GM13976 (cell line): ENCODE measurements at places on chromosomes 13 and 19.

- no peak for DNase-seq
Measured at GRCh38 chr19:50516964-50517703, 3.4 kb upstream of the ASPDH start.

GRCh38 chr19:12055784-12056183 lies 3.0 kb upstream of the ZNF878 start:
- DNase-seq, result no peak

DNA sequence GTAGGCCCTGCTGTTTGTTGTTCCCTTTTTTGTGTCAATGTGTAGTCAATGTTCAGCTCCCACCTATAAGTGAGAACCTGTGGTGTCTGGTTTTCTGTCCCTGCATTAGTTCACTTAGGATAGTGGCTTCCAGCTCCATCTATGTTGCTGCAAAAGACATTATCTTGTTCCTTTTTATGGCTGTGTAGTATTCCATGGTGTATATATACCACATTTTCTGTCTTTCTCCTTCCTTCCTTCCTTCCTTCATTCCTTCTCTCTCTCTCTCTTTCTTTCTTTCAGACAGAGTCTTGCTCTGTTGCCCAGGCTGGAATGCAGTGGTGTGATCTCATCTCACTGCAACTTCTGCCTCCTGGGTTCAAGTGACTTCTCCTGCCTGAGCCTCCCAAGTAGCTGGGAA lies 21.0 kb downstream of the CYP2A6 start:
- DNase-seq, result no peak

- no peak for DNase-seq
Measured at GRCh38 chr13:74153316-74153715, 19.1 kb upstream of the KLF12 start.

GRCh38 chr13:78228211-78228610 lies 309.6 kb upstream of the EDNRB start:
- DNase-seq, result no peak

DNA sequence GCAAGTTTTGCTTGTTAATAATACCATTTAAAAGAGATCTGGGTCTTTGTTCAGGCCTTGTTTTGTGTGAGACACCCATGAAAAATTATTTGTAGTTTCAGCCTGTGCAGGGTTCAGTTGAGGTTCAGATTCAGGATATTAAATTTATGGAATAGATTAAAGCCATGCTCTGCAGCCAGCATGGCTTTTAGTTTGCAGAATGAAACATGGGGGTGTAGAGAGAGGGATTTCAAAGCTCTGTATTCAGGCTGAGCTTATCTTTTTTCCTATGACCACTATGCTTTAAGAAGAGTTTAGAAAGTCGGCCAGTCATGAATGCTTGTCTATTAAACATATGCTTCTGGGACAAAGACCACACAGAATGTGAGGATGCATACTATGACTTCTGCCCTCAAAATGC lies 73.6 kb downstream of the DCLK1 start:
- DNase-seq, result no peak

- no peak for DNase-seq
Measured at GRCh38 chr13:74571811-74572210, 437.6 kb upstream of the KLF12 start.

GRCh38 chr13:100721885-100722512 lies 47.4 kb upstream of the TMTC4 start:
- peak; percentile 61 for DNase-seq

DNA sequence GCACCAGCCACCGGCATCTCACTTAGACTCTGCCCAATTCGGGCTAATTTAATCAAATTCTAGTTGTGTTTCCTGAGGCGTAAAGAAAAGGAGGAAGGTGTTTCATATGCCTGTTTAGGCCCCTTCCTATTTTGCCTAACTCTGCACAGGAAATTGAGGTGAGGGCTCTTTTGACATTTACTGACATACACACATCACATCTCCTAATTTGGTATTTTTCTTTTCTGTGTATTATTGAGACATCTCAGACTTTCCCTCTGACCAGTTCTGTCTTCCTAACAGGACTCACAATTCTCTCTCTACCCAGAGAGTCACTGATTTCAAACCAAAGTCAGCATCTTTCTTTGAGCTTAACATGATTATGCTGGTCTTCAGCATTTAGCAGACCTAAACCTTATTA lies 7.9 kb downstream of the CEACAM3 start:
- DNase-seq, result no peak

GRCh38 chr19:23318143-23318542 lies 67.9 kb upstream of the ZNF724 start:
- no peak for DNase-seq

GRCh38 chr19:54041969-54042606 lies 21.6 kb downstream of the VSTM1 start:
- DNase-seq, result no peak

GRCh38 chr13:27353166-27353583 lies 71.2 kb upstream of the GTF3A start:
- DNase-seq, result peak; percentile 91

DNA sequence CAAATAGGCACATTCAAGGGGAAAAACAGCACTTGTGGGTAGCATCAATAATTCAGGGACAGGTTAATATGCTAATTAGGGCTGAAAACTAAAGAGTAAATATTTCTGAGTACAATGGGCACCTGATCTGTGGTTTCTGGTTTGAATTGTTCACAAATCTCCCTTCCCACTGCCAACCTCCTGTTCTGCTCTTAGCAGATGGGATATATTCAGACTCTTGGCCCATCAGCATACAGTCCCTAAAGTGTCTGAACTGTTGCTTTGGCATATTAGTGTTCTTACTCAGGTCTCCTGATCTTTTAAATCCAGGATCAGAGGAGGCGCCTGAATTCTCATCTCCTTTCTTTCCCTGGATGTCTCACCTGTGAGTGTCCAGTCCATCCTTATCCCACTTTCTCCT lies 8.2 kb upstream of the LRCH1 start:
- no peak for DNase-seq

GRCh38 chr13:46559272-46559805 lies 6.4 kb downstream of the LRCH1 start:
- DNase-seq, result no peak

DNA sequence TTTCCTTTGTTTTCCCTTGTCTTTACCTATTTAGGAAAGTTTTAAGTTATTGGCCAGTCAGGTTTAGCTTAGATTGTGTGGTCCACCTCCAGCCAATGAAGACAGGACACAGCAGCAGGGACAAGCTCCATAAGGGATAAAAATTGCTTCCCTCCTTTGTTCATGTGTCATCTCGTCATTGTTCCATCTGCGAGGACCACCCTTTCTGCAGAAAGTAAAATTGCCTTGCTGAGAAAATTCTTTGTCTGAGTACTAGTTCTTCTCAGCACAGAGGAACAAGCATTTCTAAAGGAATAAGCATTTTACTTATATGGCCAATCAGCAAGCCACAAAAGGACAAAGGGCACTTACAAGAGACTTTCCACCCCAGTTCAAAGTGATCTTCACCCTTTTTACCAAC lies 11.4 kb downstream of the ZNF560 start:
- DNase-seq, result no peak

GRCh38 chr19:41299755-41300089 lies 10.2 kb upstream of the CCDC97 start:
- no peak for DNase-seq

DNA sequence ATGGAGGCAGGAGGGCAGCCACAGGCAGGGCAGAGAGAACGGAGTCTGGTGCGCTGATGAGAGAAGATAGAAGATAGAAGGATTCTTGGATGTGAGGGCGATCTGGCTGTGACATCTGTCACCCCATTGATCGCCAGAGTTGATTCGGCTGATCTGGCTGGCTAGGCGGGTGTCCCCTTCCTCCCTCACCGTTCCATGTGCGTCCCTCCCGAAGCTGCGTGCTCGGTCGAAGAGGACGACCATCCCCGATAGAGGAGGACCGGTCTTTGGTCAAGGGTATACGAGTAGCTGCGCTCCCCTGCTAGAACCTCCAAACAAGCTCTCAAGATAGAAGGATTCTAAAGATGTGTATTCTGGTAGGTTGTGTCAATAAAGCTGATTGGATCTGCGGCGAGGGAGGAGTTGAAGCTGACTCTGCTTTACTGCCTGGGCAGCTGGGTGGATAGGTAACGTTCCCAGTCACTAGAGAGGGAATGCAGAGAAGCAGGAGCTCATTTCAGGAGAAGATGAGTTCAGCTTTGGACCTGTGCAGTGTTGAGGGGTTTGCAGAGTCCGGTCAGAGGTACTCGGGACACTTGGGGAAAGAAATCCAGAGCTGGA lies 5.1 kb downstream of the UBAC2 start:
- no peak for DNase-seq

DNA sequence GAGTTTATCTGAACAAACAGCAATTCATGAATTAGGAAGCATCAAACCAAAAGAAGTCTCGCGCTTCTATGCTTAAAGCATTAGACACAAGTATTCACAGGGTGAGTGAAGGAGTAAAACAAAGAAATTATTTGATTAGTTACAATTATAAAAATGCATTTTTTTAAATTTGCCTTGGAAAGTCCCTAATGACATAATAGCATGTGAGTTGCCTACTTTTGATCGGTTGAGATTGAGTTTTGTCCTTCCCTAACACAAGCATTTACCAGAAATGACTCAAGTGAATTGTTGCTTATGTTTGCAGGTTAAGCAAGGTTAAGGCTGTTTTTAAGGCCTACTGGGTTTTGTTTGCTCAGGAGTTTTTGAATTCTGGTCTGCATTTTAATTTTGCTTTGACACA lies 389 bp upstream of the ZNF649 start:
- DNase-seq, result peak; percentile 9

DNA sequence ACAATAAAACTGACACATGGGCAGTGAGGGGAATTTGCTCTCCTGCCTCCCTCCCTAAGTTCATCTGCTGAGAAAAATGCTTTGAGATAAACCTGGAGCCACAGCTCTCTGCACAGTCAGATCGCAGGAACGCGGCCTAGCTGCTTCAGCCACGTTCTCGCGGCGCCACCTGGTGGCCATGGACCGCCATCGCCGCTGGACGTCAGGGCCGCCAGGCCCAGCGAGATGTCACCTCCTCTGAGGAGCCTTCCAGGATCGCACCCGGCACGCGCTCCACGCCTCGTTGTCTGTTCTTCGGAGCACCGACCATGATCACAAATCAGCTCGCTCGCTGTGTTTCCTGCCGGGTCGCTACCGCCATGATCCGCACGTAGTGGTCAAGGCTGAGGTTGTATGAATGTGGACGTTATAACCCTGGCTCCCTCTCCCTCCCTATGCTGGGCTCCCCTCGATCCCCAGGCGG lies 20.6 kb upstream of the USP29 start:
- DNase-seq, result peak; percentile 75

DNA sequence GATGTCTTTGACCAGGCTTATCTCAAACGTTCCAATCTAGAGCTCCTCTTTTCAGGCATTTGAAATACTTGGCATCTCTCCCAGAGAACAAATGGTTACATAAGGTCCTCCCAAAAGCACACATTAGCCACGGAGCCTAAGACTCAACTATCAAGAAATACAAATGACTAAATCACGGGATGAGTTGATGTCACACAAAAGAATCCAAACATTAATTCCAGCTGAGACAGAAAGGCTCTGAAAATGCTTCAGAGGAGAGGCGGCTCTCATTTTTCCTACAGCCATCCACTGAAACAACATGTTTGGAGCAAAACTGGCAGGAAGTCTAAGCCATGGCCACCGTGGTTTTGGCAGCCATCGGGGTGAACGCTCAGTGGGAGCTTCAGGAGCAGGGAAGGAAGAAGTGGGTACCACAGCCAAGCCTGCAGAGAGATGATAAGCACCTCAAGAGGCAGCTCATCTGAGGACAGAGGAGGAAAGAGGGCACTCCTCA lies 122.5 kb downstream of the STK24 start:
- DNase-seq, result no peak

DNA sequence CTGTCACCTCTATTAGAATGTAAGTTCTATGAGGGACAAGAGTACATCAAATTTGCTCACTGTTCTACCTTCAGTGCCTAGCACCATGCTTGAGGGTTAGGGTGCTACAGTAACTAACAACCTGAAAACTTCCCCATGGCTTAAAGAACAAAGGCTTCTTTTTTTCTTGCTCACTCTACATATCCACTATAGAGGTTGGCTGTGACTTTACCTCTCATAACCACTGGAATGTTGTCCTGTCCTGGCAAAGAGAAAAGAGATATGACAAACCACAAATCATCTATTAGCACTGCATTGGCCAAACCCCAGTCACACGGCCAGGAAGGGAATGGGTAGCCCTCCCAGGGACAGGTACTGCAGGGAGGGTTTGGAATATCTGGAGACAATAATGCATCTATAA lies 23.2 kb upstream of the ACOD1 start:
- DNase-seq, result no peak

DNA sequence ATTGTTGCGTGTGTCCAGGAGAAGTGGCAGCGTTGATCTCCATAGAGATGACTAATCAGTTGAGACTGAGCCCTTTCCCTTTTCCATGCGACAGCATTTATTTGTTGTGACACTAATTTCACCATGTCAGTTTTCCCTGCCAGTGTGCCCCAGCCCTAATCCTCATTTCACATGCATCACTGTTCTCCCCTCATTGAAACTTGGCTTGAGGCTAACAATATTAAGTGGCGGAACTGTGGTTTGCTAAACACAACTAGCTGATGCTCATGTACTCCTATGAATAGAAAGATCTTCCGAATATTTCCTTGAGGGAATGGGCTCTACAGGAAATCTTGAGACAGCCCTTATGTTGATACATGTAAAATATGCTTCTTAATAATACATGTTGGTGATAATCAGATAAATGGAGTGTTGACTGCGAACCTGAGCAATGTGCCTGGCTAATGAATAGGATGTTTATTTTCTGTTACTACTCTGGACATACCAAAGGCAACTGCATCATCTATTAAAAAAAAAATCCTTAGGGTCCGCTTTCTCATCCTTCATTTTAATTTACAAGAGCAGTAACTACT lies 258.6 kb downstream of the ATP8A2 start:
- no peak for DNase-seq

GRCh38 chr13:42684226-42684625 lies 97.2 kb upstream of the FAM216B start:
- no peak for DNase-seq

- DNase-seq, result no peak
Measured at GRCh38 chr13:99040536-99041131, 62.8 kb upstream of the DOCK9 start.

DNA sequence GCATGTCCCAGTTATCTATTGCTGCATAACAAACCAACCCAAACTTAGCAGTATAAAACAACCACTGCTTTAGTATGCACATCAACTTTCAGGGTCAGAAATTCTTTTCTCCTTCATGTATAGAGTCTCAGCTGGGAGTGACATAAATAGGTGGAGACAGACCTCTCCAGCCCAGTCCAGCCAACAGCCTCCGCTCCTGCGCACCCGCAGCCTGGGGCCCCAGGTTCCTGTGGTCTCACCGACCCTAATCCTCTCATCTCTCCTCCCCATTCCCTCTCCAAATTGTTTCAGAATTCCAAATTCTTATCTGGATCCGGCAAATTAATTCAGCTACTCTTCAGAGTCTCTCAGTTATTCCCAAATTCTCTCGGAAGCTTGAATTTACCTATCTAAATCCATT lies 522 bp upstream of the ATP12A start:
- DNase-seq, result no peak

DNA sequence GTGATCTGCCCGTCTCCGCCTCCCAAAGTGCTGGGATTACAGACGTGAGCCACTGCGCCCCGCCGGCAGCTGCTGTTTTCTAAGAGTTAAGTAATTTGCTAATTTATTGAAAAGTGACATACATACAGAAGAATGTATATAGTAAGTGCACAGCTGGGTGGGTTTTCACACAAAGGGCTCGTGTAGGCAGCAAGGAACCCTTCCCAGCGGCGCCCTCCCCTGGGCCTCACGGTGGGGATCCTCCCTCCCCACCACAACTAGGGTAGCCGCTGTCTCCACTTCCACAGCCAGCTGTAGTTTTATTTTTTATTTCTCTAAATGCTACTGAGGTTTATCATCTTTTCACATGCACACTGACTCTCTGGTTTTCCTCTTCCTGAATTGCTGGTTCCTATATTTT lies 64.9 kb downstream of the CRYL1 start:
- no peak for DNase-seq

GRCh38 chr19:591099-591958 lies 1.6 kb downstream of the HCN2 start:
- no peak for DNase-seq
